ENCODE measurements at places on chromosomes 3 and 15. TPM values are rescaled to one million over a fixed set of nuclear protein-coding genes. Genes with fewer than 3 reads are reported as not detected.

DNA sequence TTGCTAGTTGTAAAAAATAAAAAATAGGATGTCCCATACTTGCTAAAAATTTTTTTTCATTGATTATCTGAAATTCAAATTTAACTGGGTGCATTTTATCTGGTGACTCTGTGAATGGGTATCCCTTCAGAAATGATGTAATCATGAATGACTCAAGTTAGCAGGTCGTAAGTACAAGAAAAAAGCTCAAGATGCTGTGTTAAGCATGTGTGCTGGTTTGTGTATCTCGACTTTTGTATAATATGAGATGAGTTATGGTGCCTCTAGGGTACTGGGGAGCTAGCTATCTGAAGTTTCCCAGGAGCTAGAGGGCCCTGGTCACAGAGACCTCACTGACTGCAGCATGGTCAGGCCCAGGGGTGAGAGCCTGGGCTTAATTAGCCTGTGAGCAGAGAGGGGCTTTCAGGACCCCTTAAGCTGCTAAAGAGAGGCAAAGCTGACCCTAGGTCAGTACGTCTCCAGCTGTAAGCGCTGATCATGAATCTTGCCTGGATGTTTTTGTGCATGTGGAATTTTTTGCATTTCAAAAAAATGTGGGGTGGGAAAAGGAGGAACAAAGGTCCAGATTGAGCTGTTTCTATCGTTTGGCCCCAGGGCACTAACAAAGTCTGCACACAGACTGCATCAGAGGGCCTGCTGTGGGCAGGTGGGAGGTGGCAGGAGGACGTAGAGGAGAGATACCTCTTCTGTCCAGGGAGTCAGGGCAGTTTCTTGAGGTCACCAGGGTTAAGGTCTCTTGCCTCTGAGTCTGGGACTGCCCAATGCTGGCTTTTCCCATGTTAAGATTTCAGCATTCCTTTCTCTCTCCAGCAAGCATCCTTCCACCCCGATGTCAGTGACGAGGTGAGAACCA lies 233.2 kb upstream of the TPM1 start:
- DNase-seq: no peak

GRCh38 chr3:57627976-57628375 lies 30.8 kb upstream of the ARF4 start:
- DNase-seq: no peak

PATL2 gene
- total RNA-seq: 0.75 TPM

STARD5 gene
- 2.2 TPM for total RNA-seq

DNA sequence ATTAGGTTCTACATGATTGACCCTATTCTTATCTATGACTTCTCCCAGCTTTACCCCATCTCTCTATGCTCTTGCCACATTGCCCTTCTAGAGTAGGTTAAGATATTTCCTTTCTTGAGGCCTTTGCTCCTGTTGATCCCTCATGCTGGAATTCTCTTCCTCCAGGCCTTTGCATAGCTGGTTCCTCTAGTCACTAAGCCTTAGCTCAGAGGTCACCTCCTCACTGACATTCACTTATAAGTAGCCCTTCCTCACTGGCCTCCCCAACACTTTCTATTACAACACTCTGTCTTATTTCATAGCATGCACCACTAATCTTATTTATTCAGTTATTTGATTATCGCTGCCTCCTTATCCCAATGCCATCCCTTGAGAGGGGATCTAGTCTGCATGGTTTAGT lies 228.4 kb upstream of the COL8A1 start:
- DNase-seq: no peak

CYP8B1 gene
- total RNA-seq: not detected

GOLGA8M gene
- total RNA-seq: not detected
